ENCODE measurements at places on chromosomes 2 and 18.

GRCh38 chr2:2557475-2557874 is 226.4 kb upstream of the MYT1L start:
- no peak for DNase-seq

GRCh38 chr2:30765876-30766470 is 41.3 kb downstream of the CAPN13 start:
- no peak for DNase-seq

- no peak for DNase-seq
Measured at GRCh38 chr18:76707534-76707933, 114.8 kb upstream of the ZNF236 start.

DNA sequence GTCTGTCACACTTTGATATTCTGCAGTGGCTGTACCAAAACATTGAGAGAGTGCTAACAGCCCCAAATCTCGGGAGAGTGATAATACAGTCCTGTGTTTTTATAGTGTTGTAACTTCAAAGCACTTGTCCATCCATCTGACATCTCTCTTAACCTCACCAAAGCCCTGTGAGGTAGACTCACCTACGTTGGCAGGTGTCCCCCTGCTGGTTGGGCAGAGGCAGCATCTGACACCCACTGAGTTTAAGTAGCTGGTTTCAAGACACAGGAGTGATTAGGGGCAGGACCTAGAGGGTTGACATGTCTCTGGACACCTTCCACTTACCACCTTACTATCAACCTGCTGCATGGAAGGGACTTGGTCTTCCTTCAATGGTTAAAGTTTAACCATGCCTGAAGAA is 22.9 kb downstream of the COLEC12 start:
- DNase-seq = no peak

DNA sequence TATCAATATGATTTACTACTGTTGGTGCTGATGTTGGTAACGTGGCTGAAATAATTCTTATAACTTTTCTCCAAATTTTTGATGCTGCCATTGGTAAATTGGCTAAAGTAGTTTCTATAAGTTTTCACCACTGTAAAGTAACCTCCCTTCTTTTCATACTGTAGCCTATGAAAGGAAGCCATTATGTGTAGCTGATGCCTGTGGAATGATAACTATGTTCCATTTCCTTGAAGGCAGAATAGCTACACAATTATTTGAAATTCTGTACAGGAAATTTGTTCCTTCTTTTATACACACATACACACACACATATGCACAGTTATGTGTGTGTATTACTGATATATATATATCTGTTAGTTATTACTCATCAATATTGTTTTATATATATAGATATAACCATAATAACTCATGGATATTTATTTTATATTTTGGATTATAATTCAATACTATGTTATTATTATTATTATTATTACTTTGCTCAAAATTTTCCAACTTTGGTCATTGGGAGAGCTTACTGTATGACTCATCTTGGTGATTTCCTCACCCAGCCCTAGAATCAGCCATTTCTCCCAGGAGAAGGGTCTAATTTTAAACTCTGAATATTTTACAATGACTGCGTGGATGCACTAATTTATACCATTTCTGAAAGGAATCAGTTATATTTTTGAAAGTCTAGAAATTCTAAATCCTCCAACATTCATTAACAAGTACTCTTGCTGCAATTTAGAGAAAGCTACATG is 1677.7 kb downstream of the SUCLG1 start:
- DNase-seq = no peak

DNA sequence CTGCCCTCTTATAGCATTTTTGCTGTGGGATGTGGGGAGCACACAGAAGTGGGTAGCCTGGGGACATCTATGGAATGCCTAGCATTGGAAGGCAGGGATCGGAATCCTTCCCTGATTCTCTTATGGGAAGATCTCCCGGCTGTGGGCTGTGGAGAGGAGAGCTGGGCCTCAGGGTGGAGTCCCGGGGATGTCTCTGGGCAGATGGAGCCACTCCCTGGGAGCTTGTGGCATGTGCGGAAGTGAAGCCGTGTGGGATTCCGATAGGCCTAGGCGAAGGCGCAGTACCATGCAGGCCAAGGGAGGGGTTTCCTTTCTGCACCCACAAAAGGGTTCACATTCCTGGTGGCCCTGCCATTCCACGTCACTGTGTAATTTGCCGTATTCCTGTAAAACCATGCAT is 87.9 kb downstream of the GLI2 start:
- no peak for DNase-seq

DNA sequence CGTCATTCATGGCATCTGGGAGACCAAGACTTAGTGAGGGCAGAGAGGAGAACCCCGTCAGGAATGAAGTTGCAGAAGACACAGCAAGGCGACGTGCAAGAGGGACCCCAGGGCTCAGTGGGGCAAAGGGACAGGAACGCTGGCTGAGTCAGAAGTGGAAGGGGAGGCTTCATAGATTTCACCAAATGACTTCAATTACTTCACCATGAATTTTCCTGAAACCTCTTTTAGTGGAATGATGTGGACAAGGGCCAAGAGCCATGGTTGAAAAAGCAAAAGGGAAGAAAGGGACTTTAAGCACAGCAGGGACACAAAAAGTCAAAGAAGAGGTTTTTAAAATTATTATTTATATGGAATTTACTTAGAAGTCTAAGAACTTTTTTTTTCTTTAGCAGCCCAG is 141.6 kb upstream of the PID1 start:
- DNase-seq = no peak

DNA sequence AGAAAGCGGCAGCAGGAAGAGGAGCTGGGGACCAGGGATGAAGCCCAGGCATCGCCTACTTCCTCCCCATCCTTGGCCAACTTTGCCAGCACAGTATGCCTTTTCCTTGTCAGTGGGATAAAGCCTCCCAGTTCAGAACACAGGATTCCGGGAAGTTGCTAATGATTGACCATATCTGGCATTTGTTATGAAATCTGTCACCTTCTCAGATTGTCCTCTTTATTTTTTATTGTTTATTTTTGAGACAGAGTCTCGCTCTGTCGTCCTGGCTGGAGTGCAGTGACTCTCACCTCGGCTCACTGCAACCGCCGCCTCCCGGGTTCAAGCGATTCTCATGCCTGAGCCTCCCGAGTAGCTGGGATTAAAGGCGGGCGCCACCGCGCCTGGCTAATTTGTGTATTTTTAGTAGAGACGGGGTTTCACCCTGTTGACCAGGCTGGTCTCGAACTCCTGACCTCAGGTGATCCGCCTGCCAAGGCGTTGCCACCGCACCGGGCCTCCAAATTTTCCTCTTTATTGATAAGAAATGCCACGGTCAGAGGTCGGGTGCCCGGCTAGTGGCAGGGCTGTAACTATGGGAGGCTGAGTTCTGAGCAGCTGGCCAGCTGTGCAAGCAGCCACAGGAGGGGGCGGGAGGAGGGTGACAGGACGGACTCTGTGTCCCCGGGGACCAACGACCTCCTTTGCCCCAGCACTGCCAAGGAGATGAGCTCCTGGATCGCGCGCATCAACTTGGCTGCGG is 24.4 kb downstream of the PSD4 start:
- no peak for DNase-seq

GRCh38 chr2:155687181-155687580 is 645.3 kb downstream of the NR4A2 start:
- no peak for DNase-seq
